ENCODE measurements at places on chromosomes 5 and 9.

DNA sequence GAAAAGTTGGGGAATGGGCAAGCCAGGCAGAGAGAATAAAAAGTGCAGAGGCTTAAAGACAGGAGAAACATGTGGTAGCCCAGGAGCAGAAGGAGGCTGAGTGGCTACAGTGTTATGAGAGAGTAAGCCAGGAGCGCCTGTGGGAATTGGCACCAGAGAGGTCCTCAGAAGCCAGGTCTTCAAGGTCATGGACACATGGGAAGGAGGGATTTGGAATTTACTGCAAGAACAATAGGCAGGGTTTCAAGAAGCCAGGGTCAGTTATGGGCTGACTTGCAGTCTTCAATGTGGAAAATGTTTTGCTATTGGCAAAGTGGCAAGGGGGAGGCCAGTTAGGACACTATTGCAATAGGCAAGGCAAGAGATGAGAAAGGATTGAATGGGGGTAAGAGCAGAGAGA, 29.3 kb downstream of the ERAP1 start:
- no peak for DNase-seq

- no peak for DNase-seq
Measured at GRCh38 chr5:77637170-77637997, 1.1 kb downstream of the OTP start.

- DNase-seq = no peak
Measured at GRCh38 chr5:163033656-163034055, 403.7 kb upstream of the CCNG1 start.

GRCh38 chr5:44833249-44833648, 24.5 kb downstream of the MRPS30 start:
- DNase-seq = no peak

DNA sequence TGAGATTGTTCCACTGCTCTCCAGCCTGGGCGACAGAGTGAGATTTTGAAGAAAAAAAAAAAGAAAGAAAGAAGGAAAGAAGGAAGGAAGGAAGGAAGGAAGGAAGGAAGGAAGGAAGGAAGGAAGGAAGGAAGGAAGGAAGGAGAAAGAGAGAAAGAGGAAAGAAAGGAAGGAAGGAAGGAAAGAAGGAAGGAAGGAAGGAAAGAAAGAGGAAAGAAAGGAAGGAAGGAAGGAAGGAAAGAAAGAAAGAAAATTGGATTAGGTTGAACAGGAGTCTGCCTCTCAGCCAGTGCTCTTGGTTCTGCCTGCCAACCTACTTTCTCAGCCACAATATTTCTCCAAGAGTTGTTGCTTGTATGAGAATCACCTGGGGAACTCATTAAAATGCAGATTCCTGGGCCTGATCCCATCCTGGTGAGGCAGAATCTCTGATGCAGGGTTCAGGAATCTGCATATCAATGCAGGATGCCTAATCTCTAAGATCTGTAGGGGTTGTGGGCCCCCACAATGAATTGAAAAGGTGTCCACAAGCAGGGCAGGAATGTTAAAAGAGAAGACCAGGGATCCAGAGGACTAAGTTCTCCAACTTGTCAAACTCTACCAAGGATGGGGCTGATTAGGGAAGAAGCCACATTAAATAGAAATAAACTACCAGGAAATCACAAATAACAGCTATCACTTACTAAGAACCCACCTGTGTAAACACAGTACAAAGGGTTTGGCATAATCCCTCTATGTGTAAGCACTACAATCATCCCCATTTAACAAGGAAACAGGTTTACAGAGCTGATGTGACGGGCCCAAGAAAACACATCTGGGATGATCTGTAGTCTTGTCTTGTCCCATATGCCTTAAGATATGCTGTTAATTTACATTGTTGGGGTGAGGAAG, 23.4 kb upstream of the GALNT10 start:
- no peak for DNase-seq

DNA sequence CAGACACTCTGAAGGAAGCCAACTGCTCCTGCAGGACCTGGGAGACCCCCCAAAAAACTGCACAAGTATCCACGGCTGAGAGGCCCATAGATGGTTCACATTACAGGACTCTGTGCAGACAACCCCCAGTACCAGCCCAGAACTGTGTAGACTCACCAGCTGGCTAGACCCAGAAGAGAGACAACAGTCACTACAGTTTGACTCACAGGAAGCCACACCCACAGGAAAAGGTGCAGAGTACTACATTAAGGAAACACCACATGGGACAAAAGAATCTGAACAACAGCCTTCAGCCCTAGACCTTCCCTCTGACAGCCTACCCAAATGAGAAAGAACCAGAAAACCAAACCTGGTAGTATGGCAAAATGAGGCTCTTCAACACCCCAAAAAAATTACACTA, 281.2 kb upstream of the RGMB start:
- DNase-seq = no peak

- DNase-seq = peak; percentile 58
Measured at GRCh38 chr5:132491368-132492364, 1.1 kb upstream of the IRF1 start.

DNA sequence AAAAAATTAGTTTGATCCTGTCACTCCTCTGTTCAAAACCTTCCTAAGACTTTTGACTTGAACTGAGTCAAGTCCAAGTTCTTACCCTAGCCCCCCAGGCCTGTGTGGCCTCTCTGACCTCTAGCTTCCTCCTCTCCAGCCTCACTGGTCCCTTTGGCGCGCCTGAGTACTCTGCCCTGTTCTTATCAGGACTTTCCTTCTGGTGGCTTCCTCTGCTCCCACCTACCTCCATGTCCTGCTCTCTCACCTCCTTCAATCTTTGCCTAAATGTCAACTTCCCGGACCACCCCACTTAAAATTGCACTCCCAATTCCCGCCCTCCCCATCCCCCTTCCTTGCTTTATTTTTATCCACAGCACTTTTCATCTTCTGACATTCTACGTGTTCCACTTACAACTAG, 526.1 kb upstream of the KLF4 start:
- DNase-seq = no peak

DNA sequence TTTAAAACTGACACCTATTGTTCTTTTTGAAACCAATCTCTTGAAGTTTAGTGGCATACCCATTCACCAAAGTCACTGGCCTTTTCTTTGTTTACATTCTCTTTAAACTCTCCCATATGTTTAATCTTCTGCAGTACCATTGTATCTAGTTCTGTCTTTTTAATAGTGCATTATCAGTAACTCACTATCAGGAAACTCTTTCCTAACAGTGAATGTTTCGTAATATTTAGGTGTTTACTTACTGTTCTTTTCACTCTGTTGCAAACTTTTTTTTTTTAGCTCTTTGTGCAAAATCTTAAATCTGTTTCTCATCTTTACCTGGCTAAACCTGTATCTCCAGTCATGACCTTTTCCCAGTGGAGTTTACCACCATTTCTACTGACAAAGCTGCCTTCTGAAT, 17.2 kb downstream of the SMAD5 start:
- DNase-seq = no peak
